ENCODE measurements at places on chromosomes 4 and X.

- DNase-seq: no peak
Measured at GRCh38 chrX:129115935-129116334, 407.4 kb downstream of the SMARCA1 start.

DNA sequence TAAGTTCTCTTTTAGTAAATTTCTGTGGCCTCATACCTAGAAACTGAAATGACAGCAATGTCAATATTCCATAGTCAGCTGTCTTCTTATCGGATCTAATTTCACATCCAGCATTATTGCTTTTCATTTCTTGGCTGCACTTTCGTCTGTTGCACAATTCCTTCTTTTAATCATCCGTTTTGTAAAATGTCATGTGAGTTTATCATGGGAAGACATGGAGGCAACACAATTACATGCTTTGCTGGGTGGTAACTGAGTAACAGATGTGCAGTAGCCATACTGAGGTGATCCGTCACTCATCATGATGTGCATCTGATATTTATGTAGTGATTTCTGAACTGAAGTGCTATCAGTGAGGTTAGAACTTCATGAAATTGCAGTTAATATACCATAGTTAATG lies 68.3 kb upstream of the SLC7A11 start:
- peak; percentile 44 for DNase-seq

- no peak for DNase-seq
Measured at GRCh38 chr4:11042760-11043159, 358.2 kb upstream of the CLNK start.

GRCh38 chrX:147803948-147804347 lies 107.8 kb upstream of the FMR1 start:
- DNase-seq: peak; percentile 5

DNA sequence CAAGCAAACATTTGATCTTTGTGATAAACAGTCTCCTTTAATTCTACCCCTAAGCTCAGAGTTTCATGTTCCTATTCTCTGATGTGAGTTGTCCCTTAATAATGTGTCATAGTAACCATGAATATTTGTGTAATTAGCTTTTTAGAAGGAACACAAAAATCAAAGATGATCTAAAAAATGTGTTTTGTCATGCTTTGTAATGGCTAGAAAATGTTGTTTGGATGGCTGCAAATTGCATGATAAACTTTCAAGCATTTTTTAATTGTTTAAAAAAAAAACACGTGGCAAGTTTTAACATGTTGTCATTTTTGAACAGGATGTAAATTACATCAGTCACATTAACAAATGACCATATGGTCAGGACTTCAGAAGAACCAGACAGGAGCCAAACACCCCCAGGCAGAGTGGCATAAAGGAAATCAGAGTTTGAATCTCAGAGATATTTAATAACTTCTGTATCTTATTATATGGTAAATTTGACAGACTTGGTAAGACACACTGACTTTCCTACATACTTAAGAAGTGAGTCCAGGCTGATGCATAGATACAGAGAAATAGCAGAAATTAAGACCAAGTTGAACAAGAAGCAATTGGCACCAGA lies 223.9 kb upstream of the VEGFC start:
- DNase-seq: peak; percentile 85

GRCh38 chr4:1049591-1049905 lies 38.1 kb downstream of the FGFRL1 start:
- no peak for DNase-seq

DNA sequence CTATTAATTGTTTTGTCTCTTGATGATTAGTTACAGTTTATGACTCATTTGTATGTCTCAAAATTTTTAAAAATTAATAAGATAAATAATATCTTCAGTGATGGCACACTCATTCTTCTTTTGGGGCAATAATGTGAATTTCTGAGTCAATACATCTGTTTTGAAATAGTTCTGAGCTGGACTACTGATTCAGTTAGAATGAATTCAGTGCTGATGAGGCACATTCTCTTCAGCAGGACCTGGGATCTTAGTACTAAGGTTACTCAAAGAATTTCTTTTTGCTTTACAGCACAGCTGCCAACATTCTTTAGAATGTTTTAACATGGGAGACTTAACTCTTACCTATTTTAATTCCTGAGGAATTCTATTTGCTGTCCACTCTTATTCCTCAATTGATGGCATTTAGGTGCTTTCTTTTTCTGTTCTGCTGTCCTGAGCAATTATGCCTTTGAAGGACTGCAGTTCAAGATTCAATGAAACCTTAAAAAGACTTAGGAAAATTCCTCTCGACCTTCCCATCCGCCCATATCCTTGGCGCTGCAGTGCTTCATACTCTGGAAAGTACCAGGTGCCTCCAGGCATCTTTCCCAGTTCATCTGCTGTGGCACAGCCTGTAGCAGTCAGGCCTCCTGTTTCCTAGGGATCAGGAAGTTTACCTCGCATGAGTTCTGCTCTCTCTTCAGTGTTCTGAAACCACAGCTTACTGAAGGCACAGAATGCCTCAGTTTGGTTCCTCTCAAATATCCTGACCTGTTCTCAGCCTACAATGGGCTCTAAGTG lies 213.7 kb downstream of the FSTL5 start:
- DNase-seq: peak; percentile 59

GRCh38 chr4:111689731-111690130 lies 455.5 kb upstream of the FAM241A start:
- peak; percentile 58 for DNase-seq

DNA sequence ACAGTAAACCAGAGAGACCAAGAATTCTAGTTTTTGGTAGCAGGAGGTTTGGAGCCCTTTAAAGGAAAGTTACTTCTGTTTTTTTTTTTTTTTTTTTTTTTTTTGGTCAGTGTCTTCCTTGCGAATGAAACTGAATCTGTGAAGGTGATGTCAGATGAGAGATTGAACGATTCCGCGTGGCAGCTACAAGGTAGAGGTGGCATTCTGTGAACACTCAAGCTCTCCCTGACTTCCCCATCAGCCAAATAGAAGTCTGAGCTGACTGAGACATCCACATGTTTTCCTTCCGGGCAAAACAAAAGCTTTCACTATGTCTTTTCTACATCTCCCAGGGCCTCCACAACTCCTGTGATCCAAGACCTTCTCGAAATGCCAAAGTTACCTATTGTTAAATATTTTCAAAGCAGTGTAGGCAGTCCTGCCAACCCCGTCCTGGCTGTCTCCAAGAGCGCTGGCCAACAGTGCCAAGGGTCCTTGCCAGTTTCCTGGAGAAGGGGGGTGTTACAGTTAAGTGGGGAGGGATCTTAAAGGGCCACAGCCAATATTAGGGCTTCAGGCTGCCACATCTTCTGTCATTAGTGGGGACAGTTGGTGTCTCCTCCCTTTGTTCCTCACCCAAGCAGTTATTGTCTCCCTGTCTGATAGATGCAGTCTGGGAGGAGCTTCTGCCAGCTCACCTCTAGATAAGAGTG lies 102.9 kb upstream of the SLC34A2 start:
- no peak for DNase-seq

DNA sequence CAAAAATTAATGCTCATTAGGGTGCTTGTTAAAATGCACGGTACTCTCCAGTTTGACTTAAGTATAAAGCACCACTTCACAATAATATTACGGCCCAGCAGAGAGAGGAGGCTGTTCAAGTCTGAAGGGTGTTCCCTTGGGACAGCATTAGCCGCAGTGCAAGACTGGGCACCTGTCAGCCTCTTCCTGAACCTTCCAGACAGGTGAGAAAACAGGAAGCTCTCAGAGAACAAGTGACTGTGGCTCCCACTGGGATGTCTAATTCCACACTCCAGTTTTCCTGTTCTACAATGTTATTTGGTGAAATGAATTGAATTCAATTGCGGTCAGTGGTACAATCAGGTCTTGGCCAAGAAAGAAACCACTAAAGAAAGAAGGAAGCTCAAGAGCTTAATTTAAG lies 414.4 kb downstream of the SMARCA1 start:
- no peak for DNase-seq

GRCh38 chr4:519885-520682 lies 21.1 kb downstream of the PIGG start:
- DNase-seq: no peak

GRCh38 chrX:133856819-133857218 lies 128.6 kb downstream of the GPC3 start:
- no peak for DNase-seq

- no peak for DNase-seq
Measured at GRCh38 chr4:17981063-17981462, 40.5 kb downstream of the LCORL start.

GRCh38 chr4:55675196-55675793 lies 39.2 kb upstream of the NMU start:
- peak; percentile 2 for DNase-seq

DNA sequence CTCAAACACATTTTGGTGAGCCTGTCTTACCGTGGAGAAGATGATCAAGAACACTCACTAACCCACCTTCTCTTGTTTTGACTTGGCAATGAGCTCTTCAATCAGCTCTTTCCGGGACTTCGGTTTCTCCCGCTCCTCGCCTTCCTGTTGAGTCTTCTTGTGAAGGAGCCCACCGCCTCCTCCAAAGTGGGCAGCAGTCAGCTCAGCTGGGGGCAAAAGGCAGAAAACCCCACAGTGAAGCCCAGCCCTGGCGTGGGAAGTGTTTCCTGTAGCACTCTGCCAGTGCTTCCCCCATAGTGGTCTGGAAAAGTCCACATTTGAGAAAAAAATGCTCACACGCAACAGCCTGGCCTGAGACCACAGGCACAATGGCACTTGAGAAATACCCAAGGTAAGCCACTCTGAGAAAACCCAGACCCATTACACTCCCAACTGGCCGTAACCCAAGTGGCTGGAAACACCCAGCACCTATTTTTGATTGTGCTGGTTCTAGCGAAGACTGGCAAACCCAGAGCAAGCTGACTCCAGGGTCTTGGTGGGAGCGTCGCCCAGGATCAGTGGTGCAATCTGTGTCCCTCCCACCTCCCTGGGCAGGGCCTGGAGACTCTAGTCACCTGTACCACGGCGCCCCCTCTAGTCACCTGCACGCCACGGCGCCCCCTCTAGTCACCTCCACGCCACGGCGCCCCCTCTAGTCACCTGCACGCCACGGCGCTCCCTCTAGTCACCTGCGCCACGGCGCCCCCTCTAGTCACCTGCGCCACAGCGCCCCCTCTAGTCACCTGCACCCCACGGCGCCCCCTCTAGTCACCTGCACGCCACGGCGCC lies 8.6 kb downstream of the NOP14 start:
- DNase-seq: no peak

DNA sequence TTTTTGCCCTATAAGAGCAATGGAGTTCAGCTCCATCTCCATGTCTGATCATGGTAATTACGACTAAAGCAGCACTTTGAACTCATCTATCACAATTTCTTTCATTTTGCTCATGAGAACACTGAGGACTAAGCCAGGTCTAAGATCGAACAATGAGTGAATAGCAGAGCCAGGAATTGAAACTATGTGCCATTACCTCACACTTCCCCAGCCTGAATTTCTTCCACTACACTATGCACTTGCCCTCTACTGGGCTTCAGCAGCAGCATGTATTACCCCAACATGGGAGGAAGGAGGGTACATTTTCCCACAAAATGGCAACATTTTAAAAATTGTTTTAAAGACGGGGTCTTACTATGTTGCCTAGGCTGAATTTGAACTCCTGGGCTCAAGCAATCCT lies 274.7 kb upstream of the FGF13 start:
- DNase-seq: peak; percentile 1

DNA sequence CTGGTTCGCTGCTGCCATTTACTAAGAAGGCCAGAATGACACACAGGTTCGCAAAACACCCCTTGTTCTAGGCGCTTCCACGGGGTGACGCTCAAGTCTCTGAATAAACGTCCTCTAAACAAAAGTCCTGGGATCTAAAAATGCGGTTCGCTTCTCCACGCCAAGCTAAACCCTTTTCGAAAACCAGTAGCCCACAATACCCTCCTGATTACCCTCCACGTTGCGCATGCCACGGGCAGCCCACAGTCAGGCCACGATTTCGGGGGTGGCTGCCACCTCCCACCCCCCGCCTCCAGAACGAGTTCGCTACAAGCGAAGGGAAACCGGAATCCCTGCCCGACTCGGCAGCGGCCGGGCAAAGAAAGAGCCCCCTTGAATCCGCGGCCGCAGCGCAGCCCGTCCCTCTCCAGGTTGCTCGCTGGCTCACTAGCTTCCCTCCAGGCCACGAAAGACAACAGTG lies 423 bp downstream of the RPL39 start:
- peak; percentile 35 for DNase-seq

DNA sequence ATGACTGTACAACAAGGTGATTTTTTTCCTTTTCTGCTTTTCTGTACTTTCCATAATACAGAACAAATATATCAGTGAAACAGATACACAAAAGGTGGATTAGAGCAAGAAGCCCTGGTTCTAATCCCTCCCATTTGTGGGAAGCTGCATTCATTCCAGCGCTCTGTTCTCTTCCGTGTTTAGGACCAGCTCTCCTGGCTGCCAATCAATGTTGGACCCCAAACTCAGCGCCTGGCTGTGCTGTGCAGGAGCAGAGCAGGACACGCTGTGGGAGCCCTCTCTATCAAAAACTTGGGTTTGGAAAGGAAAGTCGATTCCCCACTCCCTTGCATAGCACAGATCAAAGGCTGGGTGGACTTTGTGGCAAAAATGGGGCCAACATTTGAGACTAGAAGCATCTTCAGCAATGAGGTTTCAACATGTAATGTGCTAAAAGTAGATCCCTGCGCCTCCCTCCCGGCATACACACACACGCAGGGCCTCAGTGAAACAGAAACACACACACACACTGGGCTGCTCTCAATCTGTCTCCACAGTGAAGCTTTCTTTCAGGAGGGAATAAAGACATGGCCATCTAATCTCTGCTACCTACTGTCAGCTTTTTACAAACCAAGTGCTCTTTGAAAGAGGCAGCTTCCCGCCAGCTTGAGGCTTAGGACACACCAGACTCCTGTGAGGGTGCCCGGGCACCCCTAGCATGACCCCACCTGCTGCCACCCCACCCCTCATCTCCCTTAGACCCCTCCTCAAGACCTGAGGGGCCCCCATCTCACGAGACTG lies 12.2 kb downstream of the WDR1 start:
- DNase-seq: no peak

GRCh38 chr4:38820329-38821061 lies 15.9 kb upstream of the TLR1 start:
- DNase-seq: no peak

- peak; percentile 87 for DNase-seq
Measured at GRCh38 chrX:19554786-19555185, 39.5 kb upstream of the MAP3K15 start.

DNA sequence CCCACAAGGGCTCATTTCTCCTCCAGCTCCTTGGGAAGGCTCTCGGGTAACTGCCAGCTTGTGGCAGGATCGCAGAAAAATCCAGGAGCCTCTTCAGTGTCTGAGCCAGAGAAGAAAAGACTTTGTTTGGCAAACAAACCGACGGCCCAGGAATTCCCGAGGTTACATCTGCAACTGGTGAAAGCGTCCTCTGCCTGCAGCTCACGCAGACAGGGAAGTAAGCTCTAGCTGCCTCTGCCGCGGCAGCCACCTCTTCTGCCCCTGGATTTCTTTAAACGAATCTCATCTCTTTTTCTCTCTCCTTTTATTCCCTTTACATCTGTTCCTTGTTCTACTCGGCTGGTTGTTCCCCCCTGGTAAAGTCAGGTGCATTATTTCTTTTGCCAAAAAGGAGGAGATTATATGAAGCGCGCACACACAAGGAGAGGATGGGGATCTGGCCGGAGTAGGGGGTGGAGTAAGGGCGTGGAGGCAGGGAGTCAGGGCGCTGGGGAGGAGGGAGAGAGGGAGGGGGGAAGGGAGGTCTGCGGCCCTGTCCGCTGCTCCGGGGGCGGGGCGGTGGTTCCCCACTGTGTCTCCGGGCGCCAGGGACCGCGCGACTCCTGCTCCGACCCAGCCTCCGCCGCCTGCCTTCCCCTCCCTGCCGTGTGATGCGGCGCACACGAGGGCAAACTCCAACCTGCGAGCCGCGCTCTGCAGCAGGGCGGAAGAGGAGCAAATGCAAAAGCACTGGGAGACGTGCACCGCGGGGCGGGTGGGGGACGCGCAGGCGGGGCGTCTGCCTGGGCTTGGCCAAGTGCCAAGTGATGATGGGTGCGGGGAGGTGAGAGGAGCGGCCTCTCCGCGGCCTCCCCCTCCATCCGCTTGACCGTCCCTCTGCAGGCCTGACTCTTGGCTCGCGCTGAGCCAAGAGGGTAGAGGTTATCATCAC lies at the start of gene DCHS2:
Gene DCHS2 (minus strand): TSS at position 459 of the 931 bp plus-strand sequence. CDS start 444 bp downstream, at position 15.
- peak; percentile 25 for DNase-seq
